Smooth muscle cell of the pulmonary artery (primary cell): ENCODE measurements at places on chromosomes 16 and 17. TPM values are rescaled to one million over a fixed set of nuclear protein-coding genes. Genes with fewer than 3 reads are reported as not detected.

DNAAF8 gene
- total RNA-seq: 1.0 and 1.2 TPM in 2 replicates

TVP23C gene
- total RNA-seq: 31.9 and 32.8 TPM in 2 replicates

CPNE2 gene
- 14.7 and 21.0 TPM in 2 replicates for total RNA-seq

ABAT gene
- 1.9 and 2.5 TPM in 2 replicates for total RNA-seq

SNX20 gene
- not detected in 2 replicates for total RNA-seq

CMTM4 gene
- 24.0 and 31.8 TPM in 2 replicates for total RNA-seq

ATAD5 gene
- 0.79 and 1.1 TPM in 2 replicates for total RNA-seq

TBCD gene
- 42.7 and 51.1 TPM in 2 replicates for total RNA-seq

MILR1 gene
- 2.3 and 15.9 TPM in 2 replicates for total RNA-seq

CTDNEP1 gene
- 71.7 and 85.0 TPM in 2 replicates for total RNA-seq

MYO1C gene
- total RNA-seq: 283 and 341 TPM in 2 replicates

GLTPD2 gene
- total RNA-seq: not detected in 2 replicates

HELZ gene
- 53.6 and 55.1 TPM in 2 replicates for total RNA-seq
